NCI-H2029 treated with DMSO at 0.1 percent for 48 hours (cell line): ENCODE measurements at places on chromosomes 13 and 19.

- no peak for DNase-seq
These were observed 334.0 kb downstream of the KCTD12 start for GRCh38 chr13:76552041-76552772.

DNA sequence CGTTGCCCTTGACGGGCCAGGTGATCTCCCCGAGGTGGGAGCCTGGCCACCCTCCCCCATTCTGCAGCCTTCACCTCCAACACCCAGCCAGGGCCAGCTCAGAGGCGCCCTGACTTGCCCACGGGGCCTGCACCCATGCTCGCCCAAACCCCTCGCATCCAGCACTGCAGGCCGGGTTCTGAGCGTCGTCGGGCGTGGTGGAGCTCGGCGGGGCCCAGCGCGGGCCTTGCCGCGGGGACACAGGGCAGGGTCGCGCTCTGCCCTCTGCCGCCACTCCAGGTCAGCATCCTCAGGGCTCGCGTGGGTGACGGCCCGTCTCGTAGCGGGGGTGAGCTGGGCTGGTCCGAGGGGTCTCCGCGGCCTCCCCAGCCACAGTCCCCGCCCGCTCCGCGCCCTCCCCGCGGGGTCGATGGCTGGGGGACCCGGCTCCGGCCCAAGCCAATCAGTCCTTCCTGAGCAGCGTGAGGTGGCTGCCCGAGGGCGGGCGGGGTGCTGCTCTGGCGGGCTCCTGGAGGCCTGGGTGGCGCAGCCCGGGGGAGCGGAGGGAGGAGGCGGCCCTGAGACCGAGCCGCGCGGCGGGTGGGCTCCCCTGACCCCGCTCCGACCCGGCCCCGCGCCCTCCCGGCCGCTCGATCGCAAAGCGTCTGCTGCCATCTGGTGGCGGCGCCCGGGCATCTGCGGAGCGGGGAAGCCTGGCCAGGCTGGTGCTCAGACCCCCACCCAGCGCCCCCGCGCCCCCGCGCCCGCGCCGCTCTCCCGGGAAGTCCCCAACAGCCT is 61.4 kb downstream of the CCNE1 start:
- no peak for DNase-seq

GRCh38 chr13:21997726-21998125 is 326.9 kb downstream of the FGF9 start:
- no peak for DNase-seq

- DNase-seq: no peak
These were observed 443 bp downstream of the TBXA2R start for GRCh38 chr19:3606174-3606689.

DNA sequence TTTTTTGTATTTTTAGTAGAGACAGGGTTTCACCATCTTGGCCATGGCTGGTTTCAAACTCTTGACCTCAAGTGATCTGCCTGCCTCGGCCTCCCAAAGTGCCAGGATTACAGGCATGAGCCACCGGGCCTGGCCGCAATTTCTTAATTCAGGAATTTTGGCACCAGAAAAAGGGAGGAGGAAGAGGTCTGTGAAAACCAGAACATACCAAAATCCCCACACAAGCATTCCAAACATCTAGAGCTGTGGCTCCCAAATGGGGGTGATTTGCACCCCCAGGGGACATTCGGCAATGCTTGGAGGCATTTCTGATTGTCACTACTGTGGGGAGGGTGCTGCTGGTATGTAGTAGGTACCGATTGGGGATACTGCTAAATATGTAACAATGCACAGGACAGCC is 40.2 kb upstream of the ABCC4 start:
- no peak for DNase-seq

GRCh38 chr13:47955836-47956235 is 45.2 kb downstream of the SUCLA2 start:
- no peak for DNase-seq

GRCh38 chr19:46710687-46711086 is 6.2 kb downstream of the PRKD2 start:
- no peak for DNase-seq

- no peak for DNase-seq
These were observed 4.8 kb downstream of the LILRB5 start for GRCh38 chr19:54252243-54252642.

GRCh38 chr19:18392926-18393325 is 4.5 kb downstream of the LRRC25 start:
- DNase-seq: no peak

- DNase-seq: no peak
These were observed 57.1 kb downstream of the LMO7 start for GRCh38 chr13:75693227-75693626.
